Gastroesophageal sphincter (tissue), 4 donors: ENCODE measurements at places on chromosomes 11 and 22.
A peak's percentile ranks its signal among the peaks of the same experiment; 100 is the strongest.

GRCh38 chr11:329886-330253, 9.2 kb upstream of the IFITM3 start:
- no peak for ATAC-seq

DNA sequence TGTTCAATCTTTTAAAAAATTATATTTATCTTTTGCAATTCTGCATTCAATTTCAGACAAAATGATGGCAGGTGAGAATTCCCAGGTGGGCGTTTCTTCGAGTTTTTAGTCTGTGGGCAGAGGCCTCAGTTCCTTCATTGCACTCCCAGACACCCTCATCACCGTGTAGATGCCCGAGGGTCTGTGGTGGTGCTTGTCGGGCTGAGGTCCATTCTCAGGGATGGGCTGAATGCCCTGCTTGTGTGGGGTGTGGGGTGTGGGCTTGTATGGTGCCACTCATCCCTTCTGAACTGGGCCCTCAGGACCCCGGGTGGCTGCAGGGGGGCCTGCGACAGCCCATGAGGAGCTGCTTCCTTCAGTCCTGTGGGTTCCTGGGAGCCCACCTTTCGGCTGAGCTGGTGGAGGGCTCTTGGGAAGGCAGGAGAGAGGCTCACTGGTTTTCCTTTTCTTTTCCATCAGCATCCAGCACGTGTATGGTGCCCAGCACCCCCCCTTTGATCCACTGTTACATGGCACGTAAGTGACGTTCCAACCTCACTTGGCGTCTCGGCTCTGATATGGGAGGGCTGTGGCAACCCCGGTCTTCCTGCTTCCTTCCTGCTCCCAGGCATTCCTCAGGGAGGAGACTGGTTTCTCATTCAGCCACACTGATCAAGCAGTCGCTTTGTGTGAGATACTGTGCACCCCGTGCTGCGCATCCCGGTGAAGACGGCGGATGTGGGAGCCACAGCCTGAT, 29.8 kb downstream of the TBC1D22A start:
- peak; percentile 17 for ATAC-seq

DNA sequence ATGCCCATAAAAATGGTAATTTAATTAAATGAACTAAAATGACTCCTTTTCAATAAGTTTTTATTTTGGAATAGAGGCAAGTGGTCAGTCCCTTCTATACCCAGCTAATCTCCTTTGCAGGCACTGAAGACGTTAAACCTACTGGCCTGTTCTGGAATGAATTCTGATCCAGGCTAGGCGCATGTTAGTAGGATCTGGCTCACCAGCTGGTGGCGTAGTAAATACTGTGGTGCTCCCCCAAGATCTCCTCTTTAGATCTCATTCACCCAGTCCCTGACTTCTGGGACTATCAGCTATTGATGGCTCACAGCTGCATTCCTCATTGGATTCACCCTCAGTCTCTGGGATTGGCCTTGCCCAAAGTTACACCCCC, 173.7 kb upstream of the DDI1 start:
- ATAC-seq = no peak

GRCh38 chr11:134633276-134633675, 221.2 kb upstream of the B3GAT1 start:
- no peak for ATAC-seq

DNA sequence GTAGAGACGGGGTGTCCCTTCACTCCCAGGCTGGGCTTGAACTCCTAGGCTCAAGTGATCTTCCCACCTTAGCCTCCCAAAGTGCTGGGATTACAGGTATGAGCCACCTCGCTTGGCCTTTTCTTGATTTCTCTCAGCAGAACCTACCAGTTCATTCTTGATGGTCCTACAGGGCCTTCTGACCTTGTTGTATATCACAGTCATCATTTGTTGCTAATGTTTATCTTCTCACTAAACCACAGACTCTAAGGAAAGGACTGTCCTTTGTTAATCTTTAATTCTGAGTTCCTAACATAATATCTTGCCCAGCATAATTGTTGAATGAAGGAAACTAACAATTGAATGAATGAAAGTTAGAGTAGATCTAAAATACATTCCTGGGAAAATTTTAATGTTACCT, 22.0 kb upstream of the ZC3H12C start:
- ATAC-seq = no peak

DNA sequence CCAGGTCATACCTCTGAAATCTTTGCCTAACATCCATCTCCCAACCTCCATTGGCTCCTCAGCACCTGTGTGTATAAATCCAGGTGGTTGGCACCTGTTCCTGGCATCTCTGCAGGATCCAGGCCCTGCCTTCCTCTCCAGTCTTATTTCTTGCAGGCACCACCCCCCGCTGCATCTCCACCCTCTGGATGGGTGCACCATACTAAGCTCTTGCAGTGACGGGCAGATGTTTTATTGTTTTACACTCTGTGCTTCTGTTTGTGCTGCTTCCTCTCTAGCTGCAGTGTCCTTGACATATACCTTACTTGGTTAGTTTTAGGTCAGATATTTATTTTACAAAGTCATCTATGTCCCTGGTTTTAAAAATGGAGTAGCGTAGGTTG, 102.6 kb downstream of the TBC1D22A start:
- ATAC-seq = no peak

GRCh38 chr22:48750282-48750681, 1077.4 kb downstream of the BRD1 start:
- no peak for ATAC-seq

DNA sequence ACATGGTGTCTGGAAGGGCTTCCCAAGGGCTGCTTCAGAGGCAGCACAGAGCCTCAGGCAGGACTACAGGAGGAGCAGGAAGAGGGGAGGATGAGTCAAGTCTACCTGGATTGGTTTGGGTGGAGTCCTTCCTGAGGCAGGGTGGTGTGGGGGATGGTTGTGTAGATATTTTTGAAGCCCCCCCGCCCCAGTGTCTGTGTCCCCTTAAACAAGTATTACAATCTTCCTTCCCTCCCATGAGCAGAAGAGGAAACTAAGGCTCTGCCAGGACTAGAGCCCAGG, 34.7 kb upstream of the FCHSD2 start:
- no peak for ATAC-seq

DNA sequence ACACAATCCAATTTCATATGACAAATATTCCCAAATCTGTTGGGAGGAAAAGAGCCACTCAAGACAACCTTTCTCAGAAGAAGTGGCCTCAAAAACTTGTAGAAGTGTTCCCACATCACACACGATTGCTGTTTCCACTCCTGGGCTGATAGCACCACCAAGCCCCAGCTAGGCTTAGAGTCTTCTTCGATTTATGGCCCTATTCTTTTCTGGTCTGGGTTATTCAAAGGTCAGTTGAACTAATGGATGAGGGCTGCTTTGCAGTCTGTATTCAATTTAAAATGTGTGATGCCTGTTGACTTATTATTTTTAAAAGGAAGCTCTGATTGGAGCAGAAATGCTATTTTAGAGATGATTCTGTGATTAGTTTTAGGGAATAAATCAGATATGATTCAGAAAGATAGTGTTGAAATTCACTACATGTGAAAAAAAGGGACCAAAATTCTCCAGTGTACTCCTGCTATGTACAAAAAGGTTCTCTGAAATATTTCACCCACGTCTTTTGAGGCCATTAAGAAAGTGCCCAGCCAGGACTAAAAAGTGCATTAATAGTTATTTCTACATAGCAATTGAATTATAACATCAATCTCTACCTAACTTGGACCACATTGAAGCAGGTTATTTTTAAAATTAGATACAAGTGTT, 57.3 kb upstream of the SPON1 start:
- no peak for ATAC-seq

- no peak for ATAC-seq
Observed at GRCh38 chr11:17188675-17189074, 19.1 kb downstream of the PIK3C2A start.

DNA sequence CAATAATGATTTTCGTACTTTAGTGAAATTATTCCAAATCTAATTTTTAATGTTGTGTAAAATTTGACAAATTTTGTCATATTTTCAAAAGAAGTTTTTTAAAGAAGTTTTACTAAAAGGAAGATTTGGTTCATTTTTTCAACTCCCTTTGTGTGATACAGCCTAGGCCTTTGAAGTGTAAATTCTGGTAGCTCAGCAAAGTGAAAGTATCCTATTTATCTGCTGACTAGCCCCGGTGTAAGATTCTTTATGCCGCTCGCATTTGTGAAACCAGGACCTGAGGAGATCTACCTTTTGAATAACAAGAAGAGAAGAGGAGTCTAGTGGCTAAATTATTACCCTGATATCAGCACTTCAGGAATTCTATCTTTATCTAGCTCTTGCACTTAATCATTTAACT, 177.4 kb downstream of the JRKL start:
- ATAC-seq = no peak

DNA sequence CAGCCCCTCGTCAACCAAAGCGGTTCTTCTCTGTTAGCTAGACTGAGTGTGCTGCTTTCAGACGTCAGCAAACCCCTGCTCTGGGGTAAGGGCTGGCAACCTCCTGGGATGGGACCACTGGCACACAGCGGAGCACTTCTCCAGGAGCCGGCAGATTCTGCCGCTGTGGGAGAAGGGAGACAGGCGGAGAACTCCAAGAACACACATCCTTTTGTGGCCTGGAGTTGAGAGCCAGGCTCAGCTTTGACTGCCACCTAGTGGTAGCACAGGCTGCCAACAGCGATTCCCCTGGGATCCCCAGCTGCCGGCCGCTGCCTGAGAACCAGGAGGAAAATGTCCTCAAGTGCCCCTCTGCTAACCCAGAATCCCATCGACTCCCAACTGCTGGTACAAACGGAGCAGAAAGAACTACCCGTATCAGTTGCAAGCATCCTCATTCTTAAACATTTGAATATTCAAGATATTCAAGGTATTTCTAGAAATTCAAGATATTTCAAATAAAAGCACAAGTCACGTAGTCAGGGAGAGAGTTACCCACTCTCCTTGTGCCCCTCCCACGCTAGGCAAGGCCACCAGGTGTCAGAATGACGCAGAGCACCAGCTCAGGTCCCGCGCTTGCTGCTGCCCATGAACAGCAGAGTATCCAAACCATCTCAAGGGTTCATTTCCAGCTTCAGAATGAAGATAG, 4.9 kb downstream of the LTO1 start:
- ATAC-seq = peak; percentile 72

- ATAC-seq = peak; percentile 50
Observed at GRCh38 chr11:118012083-118012669, 26.0 kb downstream of the IL10RA start.

DNA sequence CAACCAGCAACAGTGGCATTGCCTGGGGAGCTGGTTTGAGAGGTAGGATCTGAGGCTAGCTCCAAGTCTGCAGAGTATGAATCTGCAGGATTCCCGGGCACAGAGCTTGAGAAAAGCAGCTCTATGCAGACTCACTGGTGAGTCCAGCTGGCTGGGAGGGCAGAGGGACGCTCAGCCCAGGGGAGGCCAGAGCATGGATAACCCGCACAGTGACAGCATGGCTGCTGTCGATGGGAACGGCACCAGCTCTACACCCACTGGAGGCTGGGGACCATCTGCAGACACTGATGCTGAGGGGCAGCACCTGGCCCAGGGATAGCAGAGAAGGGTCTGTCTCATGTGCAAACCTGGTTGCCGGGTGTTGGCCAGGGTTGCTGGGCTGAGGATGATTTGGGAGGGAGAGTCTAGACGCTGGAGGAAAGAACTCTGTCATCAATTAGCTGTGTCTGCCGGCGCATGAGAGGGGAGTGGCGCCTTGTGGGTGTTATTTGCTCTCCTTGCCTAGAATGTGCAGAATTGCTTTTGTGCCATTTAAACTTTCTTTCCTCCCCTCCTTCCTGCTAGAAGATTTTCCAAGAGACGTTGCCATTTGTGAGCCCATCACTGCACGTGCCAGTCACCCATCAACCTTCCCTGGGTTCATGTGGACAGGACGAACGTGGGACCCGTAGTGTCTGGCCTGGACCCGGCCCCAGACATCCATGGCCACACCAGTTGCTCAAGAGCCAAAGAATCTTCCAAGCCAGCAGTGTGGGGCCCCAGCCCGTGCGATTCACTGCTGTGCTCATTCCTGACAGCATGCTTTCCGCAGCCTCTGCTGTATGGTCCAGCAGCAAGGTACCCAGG, 19.1 kb upstream of the LINC01488 start:
- peak; percentile 37 for ATAC-seq

- ATAC-seq = no peak
Observed at GRCh38 chr11:111447931-111448330, 64.3 kb downstream of the BTG4 start.

GRCh38 chr11:3796801-3797328, 489 bp downstream of the NUP98 start:
- ATAC-seq = peak; percentile 37

DNA sequence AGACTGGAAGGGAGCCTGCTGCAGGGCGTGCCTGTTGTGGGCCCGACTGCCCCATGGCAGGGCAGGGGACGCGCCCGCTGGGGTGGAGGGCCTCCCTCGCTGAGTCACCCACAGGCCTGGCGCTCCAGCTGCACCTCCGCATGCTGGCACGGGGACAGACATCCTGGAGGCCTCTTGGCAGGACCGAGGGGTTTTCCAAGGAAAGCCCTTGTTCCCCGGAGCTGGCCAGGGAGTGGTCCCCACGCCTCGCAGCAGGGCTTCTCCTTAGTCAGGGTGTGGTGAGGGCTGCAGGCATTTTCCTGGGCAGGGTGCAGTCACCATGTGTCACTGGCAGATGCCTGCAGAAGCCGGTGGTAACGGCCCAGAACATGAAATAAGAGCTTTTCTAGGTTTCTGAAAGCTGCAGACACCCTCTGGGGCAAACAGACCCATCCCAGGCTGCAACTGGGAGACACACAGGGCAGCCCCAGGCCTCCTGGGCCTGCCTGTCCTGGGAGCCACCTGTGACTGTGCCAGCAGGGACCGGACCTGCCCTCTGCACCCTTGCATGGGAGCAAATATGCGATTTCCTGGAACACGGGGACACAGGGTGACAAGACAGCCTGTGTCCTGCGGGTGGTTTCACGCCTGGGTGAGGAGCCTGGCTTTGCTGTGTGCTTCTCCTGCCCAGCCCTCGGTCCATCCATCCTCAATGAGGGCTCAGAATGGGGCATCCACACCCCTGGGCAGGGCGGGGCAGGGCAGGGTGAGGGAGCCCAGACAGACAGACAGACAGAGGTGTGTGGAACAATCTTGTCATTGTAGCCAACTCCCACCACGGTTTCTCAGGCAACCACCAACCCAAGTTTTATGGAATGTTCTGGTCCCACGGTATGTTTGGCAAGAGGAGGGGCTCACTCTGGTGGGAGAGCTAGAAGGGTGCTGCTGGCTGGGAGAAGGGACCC, 43.2 kb upstream of the FADD start:
- ATAC-seq = no peak

GRCh38 chr22:27581688-27582087, 219.9 kb downstream of the MN1 start:
- peak; percentile 89 for ATAC-seq

GRCh38 chr11:116173506-116173905, 599.3 kb downstream of the BUD13 start:
- no peak for ATAC-seq

GRCh38 chr11:75954039-75954438, 139.0 kb downstream of the UVRAG start:
- ATAC-seq = no peak

GRCh38 chr11:127247261-127247851, 246.8 kb upstream of the KIRREL3 start:
- no peak for ATAC-seq

DNA sequence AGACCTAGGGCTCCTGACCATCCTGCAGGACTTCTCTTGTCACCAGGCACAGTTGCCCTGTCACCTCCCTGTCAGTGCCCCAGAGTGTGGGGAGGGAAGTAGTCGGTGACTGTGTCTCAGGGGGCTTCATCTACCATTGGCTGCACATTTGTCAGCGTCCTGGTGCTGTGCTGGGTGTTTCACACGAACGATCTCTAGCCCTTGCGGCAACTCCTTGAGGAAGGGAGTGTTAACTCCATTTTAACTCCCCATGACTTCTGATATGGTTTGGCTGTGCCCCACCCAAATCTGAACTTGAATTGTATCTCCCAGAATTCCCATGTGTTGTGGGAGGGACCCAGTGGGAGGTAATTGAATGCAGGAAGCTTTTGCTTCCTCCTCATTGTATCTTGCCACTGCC, 7.1 kb downstream of the TSKU start:
- no peak for ATAC-seq

GRCh38 chr11:45354976-45355705, 69.0 kb upstream of the SYT13 start:
- peak; percentile 91 for ATAC-seq
